ENCODE measurements at places on chromosomes 13 and 19.
A peak's percentile ranks its signal among the peaks of the same experiment; 100 is the strongest.

DNA sequence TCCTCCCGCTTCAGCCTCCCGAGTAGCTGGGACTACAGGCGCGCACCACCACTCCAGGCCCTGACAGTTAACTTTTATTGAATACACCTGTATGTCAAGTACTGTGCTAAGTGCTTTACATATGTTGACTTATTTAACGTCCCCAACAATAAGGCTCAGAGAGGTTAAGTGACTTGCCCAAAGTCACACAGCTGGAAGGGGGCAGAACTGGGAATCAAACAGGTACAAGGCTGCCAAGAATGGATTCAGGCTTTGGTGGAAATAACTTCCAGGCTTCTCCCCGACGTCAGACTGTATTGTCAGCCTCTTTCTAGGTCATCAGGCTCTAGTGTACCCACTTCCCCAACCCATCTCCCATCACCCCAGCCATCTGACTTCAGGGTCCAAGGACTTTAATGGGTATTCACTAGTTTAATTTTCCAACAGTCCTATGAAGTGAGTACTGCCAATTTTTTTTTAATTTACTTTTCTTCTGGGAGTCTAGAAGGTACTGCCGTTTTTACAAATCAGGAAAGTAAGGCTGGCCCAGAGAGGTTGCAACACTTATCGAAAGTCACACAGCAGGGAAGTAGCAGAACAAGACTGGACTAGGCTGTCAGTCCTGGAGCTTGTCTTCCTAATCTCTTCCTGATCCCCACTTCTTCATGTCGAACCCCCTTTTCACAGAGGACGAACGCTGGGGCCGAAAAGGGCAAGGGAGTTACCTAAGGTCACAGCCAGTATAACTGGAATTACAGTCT is 4.9 kb upstream of the CKM start:
- DNase-seq = no peak

GRCh38 chr13:95697052-95697680 is 20.2 kb downstream of the DNAJC3 start:
- DNase-seq = no peak

DNA sequence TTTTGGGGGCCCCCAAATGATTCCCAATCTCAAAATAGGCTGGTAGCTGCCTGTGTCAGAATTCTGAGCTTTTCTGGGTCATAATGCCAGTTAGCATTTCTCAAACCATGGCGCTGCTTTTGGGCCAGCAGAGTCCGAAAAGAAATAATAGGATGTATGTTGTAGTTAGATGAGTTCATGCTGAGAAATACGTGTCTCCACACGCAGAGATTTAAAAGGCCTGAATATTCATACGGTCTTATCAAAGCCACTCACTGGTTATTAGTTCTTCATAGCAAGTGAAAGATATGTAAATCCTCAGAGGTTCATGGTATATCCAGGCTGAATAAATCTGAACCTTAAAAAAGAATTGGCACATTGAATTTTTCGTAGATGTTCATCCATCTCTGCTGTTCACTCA is 124.5 kb downstream of the SHISA2 start:
- no peak for DNase-seq

GRCh38 chr19:35929876-35930275 is 6.3 kb upstream of the LRFN3 start:
- DNase-seq = no peak

GRCh38 chr13:49616676-49617065 is 11.6 kb upstream of the ARL11 start:
- no peak for DNase-seq

DNA sequence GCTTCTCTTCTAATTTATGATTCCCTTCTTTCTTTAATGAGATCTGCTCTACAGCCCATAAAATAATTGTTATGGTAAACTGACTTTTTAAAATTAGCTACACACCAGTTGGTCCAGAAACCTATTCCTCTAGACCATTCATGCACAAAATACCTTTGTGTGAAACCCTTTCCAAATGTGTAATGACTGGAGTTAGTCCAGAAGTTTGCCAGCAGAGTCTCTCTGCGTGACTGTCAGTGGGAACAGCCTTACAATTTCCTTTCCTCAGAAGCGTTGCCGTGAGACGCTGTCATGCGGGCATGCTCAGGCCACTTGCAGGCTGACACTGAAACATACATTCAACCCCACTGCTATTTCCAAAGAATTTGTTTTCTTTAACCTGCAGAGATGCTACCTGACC is 965.2 kb downstream of the PCDH9 start:
- DNase-seq = no peak

- DNase-seq = no peak
Measured at GRCh38 chr13:25561812-25562211, 190.0 kb downstream of the ATP8A2 start.

- DNase-seq = no peak
Measured at GRCh38 chr19:313988-314815, 23.0 kb upstream of the PLPP2 start.

GRCh38 chr13:78841358-78841963 is 182.5 kb upstream of the OBI1 start:
- no peak for DNase-seq

GRCh38 chr13:69124996-69125395 is 982.6 kb upstream of the ATXN8OS start:
- no peak for DNase-seq

DNA sequence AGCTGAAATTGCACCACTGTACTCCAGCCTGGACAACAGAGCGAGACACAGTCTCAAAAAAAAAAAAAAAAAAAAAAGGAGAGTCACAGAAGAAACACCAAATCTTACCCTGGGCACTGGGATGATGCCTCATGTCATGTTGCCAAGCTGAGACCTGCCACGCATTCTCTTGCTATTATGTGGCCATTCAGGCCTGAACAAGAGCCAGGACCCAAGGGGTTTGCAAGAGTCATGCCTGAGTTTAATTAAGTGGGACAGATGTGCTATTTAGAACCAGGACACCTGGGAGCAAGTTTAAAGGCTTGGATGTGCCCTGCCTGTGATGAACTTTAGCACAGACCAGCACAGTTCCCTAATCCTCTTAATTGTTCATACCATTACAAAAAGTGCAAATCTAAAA is 9.8 kb downstream of the PNMA8A start:
- no peak for DNase-seq

DNA sequence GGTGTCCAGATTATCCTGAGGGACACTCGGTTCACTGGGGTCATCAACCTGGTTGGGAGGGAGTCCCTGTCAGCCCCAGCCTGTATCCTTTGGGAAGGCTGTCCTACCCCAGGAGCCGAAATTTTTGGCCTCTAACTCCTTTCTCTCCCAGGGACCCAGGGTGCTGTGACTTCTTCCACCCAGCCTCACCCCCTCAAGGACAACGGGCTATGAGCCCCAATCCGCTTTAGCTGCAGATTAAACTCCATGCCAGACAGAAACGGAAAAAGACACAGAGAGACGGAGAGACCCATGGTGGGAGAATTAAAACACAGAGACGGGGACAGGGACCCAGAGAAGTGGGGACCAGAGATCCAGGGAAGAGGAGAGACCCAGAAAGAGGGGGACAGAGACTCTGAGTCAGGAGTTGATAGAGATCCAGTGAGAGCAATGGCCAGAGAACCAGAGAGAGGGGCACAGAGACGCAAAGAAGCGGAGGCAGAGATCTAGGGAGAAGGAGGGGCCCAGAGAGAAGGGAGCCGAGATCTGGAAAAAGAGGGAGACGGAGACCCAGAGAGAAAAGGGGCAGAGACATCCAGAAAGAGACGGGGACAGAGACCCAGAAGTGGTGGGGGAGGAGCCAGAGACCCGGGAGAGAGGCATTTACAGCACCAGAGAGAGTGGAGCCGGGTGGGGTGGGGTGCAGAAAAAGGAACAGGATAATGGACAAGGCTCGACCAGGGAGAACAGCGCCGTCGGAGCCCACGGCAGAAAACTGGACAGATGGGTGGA is 703 bp downstream of the SLC17A7 start:
- DNase-seq = no peak

- peak; percentile 82 for DNase-seq
Measured at GRCh38 chr19:1098177-1099051, 3.2 kb upstream of the POLR2E start.

GRCh38 chr19:38059897-38060296 is 152.9 kb downstream of the SIPA1L3 start:
- no peak for DNase-seq

DNA sequence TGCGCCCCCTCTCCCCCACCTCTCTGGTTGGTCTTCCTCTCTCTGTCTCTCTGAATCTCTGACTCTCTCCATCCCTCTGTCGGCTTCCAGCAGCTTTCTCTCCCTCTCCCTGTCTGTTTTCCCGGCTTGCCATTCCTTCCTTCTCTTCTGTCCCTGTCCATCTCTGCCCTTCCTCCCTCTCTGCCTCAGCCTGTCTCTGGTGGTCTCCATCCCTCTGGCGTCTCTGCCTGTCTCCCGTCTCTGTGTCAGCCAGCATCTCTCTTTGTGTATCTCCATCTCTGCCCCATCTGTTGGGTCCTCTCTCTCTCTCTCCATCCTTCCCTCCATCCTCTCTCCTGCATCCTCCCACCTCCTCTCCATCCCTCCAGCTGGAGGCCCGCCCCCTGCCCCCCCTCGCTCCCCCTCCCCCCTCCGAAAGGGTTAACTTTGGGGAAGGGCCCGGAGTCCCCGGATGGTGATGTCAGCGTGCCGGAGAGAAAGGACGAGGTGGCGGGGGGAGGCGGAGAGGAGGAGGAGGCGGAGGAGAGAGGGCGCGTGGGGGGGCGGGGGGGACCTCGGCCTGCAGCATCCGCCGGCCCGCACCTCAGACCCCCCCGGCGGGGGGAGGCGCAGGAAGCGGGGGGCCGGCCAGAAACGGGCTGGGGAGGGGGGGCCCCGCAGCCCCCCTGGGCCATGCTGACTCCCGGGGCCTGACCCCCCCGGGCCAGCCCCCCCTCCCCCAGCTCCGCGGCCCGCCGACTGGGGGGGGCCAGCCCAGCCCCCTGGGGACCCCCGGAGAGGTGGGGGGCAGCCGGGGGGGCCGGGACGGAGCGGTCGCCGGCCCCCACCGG is at the start of gene BRSK1:
Gene BRSK1 (plus strand): TSS at position 450 of the 830 bp plus-strand sequence. CDS start 446 bp downstream, outside the sequence.
- no peak for DNase-seq

- no peak for DNase-seq
Measured at GRCh38 chr19:55486043-55486970, 1.3 kb downstream of the NAT14 start.

- no peak for DNase-seq
Measured at GRCh38 chr13:32737679-32738078, 151.4 kb downstream of the PDS5B start.

- no peak for DNase-seq
Measured at GRCh38 chr19:3669947-3670795, 30.1 kb downstream of the PIP5K1C start.

DNA sequence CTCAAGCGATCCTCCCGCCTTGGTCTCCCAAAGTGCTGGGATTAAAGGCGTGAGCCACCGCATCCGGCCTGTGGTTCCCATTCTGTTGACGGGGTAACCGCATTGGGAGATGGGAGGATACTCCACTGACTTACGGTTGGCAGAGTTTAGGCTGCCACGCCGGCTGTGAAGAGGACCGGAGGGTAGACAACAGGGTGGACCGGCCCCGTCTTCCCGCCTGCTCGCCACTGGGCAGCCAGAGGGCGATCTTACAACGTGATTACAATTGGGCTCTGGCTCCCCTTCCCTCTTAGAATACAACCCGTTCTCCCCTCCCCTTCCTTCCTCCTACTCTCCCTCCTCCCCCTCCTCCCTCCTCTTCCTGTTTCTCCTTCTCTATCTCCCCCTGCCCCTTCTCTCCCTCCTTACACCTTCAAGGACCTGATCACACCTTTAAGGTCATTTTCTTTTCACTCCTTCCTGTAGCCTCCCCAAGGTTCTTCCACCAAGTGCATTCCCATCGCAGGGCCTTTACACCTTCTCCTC is 957 bp upstream of the CCDC194 start:
- DNase-seq = peak; percentile 48

DNA sequence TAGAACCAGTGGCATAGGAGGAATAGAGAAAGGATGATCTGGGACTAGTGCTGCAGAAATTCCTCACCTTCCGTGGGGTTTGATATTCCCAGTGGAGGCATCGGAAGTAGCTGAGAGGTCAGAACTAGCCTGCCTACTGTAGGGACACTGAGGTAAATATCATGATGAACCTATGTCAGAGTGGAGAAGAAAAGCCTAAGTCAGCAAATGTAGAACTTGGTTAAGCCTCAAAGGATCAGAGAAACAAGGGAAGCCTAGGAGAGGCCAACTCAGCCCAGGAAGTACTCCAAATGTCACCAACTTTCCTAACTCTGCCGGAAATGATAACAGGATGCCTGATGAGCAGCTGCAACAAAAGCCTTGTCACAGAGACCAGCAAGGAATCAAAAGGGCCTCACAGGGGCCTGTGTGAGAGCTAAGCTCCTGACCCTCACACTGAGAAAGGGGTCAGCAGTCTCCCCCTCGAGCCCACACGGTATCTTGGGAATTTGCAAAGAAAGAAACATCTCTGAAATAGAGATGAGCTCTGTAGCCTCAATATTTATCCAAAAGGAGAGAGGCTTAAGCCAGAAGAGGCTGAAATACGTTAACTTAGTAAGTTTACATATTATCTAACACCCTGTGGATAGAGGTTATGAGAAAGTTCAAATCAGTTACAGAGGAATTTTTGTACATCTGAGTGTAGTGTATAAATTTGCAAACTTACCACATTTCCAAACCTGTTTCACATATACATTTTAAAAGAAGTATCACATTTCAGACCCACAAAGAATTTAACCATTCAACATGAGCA is 1064.3 kb downstream of the DIAPH3 start:
- no peak for DNase-seq

DNA sequence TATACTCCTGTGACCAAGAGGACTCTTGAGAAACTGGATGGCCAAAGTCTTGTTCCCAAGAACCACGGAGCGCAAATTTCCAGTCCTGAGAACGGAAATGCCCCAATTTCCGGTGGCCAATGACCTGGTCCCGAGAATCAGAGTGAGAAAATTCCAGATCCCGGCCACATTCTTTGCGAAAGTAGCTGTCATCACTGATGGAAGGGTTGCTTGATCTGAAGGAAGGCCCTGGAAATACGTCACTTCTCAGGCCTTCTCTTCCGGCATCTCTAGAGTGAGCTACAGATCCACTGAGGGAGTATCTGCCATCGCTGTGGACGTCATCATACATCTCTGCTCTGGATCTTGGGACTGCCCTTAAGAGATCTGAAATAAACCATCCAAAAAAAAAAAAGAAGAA is 7.5 kb downstream of the SUGP2 start:
- DNase-seq = no peak

DNA sequence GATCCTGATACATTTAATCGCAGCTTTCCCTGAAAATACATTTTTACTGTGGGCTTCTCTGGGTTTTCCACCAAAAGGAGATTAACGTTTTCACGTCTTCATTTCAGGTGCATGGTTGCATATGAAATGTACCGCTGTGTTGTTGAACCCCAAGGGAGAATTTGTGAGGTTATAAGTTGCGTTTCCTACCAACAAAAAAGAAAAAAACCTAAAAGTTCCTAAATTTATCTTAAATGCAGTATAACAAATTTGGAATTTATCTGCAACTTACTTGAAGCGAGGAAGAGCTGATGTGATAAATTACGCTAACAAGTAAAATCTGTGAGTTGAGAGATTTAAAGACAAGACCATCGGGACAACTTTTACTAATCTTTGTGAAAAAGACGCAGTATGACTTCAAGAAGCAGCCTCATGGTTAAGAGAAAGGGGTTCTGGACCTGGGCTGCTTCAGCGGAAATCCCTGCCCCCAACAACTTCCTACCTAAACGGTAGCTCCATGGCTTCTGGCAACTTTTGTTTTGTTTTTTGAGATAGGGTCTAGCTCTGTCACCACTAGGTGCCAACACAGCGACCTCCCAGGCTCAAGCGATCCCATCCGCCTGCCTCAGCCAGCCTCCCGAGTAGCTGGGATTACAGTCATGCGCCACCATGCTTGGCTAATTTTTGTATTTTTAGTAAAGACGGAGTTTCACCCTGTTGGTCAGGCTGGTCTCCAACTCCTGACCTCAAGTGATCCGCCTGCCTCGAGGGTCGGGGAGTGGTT is 958 bp upstream of the OBI1 start:
- peak; percentile 7 for DNase-seq

- no peak for DNase-seq
Measured at GRCh38 chr13:67505376-67505775, 275.2 kb upstream of the PCDH9 start.

Measured in A549 (cell line).